HFFc6 (cell line): ENCODE measurements at places on chromosomes 7 and 10.

GRCh38 chr10:49610458-49611165 lies 502 bp downstream of the SLC18A3 start:
- no peak for DNase-seq

DNA sequence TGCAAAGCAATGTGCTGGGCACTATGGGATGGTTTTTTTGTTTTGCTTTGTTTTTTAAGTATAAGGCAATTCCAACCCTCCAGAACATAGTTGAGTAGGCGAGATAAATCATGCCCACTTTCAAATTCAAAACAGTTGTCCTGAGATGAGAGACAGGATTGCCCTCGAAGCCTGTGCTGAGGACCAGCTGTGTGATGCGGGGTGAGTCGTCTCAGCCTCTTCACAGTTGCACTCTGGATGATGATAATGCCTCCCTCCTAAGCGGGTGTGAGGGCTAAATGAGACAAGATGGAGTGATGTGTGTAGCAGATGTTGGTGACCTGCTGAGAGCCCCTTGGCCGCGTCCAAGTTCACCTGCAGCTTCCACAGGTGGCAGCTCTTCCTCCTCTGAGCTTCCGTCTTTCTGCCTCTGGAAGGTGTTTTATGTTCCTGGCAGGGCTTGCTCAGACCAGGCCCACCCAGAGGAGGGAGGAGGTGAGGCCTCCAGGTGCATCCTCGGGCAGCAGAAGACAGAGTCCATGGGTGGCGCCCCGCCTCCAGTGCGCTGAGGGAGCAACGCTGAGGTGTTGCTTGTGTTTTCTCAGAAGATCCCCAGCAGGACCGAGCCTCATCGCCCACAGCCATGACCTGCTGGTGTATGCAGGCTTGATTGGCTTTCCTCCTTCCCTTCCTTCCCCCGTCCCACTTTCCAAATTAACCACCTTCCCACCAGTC lies 30.6 kb downstream of the ECHDC3 start:
- DNase-seq = no peak

GRCh38 chr7:30170476-30171205 lies 35.9 kb downstream of the MTURN start:
- no peak for DNase-seq

DNA sequence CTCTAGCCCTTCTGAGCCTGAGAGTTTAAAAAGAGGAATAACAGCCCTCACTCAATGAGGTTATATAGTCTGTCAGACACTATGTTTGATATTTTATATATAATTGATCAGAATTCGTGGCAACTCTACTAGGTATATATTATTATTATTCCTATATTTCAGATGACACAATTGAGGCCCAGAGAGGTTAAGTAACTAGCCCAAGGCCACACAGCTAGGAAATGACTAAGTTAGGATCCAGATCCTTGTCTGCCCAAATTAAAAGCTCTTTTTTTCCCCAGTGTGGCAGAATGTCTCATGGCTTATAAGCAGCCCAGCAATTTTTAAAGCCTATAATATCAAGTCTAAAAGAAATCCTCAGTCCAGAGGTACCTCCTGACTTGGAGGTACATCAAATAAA lies 1119.9 kb upstream of the AUTS2 start:
- no peak for DNase-seq
